SHP77 (cell line): ENCODE measurements at places on chromosomes 5 and 9.
A peak's percentile ranks its signal among the peaks of the same experiment; 100 is the strongest.

GRCh38 chr5:151234476-151235238, 10.8 kb upstream of the CCDC69 start:
- DNase-seq = no peak

- no peak for DNase-seq
These were observed 95.9 kb upstream of the FBN2 start for GRCh38 chr5:128633901-128634300.

- no peak for DNase-seq
These were observed 463.9 kb downstream of the ANXA1 start for GRCh38 chr9:73615557-73615956.

- DNase-seq = peak; percentile 71
These were observed 86.6 kb downstream of the ZNF608 start for GRCh38 chr5:124659798-124660197.

GRCh38 chr9:132609829-132610228, 27.4 kb downstream of the BARHL1 start:
- no peak for DNase-seq

DNA sequence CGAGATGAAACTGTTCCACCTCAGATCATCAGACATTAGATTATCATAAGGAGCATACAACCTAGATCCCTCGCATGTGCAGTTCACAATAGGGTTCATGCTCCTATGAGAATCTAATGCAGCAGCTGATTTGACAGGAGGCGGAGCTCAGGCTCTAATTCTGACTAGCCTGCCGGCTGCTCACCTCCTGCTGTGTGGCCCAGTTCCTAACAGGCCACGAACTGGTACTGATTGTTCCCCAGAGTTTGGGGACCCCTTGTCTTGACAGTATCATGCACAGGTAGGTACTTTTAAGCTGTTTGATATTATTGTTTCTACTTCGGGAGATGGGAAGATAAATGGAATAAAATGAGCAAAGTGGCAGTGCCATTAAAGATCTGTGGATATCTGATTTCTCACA, 66.9 kb downstream of the ZCCHC7 start:
- DNase-seq = no peak

GRCh38 chr5:112002376-112002775, 245.4 kb upstream of the NREP start:
- no peak for DNase-seq

GRCh38 chr5:179926657-179927056, 19.0 kb upstream of the TBC1D9B start:
- no peak for DNase-seq

DNA sequence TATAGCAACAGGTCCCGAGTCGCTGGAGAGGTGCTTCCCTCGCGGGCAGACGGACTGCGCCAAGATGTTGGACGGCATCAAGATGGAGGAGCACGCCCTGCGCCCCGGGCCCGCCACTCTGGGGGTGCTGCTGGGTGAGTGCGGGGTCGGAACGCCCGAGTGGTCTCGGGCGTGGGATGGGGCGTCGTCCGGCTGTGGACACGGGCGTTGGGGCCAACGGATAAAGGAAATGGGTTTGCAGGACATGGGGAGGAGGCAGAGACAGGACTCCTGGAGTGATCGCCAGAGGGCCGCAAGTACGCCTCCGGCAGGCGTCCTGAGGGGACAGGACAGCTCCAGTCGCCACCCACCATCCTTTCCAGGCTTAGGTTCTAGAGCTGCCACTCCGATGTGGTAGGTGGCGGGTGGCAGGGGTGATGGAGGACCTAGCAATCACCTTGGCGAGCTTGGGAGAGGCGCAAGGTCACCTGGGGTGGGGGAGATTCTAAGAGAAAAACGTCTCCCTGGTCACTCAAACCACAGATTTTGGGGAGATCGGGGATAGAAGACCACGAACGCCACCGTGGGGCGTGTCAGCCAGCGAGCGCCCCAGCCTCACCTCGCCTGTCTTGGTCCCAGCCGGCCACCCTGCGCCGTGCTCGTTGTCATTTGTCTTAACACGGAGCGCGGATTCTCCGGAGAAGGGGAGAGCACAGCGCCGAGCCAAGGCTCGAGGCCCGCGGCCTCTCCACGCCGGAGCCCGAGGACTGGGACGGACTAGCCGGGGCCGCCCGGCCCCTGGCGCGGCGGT, 922 bp downstream of the LMX1B start:
- no peak for DNase-seq

DNA sequence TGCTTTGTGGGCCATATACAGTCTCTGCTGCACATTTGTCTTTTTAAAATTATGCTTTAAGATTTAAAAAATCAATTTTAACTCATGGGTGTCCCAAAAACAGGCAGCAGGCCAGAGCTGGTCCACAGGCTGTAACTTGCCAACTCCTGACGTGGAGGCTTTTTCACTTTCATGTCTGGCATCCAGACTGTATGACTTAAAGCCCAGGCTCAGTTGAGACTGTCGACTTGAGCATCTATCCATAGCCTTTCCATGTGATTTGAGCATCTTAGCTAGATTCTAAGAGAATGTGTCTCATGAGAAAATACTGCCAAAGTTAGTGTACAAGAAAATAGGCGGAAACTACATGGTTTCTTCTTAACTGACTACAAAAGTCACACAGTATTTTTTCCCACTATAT, 559.0 kb upstream of the TUSC1 start:
- no peak for DNase-seq

GRCh38 chr5:45793638-45794532, 97.7 kb upstream of the HCN1 start:
- no peak for DNase-seq

GRCh38 chr9:99167119-99167518, 54.6 kb downstream of the ALG2 start:
- no peak for DNase-seq

- no peak for DNase-seq
These were observed 527.2 kb downstream of the NR2F1-AS1 start for GRCh38 chr5:93053825-93054224.

GRCh38 chr9:81815781-81816180, 112.4 kb upstream of the SPATA31D4 start:
- no peak for DNase-seq

DNA sequence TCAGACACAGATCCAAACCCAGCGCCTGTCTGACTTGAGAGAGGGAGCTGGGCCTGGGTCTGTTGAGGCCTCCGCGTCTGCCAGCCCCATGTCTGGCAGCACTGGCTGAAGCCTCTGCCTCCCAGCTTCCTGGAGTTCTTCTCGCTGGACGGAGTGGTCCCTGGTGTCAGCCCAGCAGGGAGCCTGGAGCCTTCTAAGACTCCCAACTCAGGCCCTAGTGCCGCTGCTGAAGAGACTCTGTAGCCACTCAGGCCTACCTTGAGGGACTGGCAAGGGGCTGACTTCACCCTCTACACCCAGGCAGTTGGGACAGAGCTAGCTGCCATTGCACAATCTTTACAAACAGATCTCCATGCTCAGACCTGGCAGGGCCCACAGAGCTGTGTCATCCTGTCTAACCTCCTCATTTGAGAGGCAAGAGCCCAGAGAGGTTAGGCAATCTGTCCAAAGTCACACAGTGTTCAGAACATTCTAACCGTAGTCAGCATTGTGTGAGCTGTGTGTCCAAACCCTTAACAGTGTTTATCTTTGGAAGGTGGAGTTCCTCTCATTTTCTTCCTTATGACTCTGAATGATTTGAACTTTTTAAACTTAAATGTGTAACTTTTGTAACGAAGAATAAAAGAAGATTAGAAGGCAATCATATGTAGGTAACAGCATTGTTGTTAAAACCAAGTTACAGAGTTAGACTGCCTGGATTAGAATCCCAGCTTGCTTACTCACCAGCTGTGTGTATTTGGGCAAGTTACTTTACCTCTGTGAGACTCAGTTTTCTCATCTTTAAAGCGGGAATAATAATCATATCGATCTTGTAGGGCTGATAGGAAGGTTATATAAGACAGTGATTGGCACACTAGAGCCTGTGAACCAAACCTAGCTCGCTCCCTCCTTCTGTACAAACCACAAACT, 4.6 kb upstream of the DUSP1 start:
- DNase-seq = no peak

- DNase-seq = no peak
These were observed 40.6 kb downstream of the INSYN2B start for GRCh38 chr5:169939731-169940130.

DNA sequence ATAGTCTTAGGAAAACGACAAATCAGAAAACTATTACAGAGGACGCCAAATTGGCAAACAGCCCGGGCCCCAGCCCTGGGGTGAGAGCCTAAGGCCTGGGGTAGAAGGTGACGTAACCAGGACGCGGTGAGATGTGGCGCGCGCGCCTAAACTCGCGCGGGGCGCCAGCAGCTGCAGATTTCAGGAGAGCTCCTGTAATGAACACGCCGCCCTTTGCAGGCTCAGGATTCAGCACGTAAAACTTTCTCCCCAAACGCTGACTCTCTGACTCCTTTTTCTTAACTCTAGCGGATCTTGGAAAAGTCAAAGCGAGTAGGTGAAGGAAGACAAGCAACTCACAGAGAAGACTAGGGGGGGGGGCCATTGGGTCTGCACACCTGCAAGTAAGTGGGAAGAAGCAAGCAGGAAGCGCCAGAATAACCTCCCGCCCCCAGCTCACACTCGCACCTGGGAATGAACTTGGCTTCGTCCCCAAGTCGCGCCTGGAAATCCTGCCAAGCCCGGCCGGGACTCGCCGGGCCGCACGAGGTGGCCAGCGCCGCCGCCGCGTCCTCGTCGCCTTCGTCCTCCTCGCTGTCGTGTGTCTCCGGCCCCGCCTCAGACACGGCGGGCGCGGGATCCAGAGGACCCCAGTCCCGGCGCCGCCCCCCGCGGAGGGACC, 822 bp downstream of the RASEF start:
- no peak for DNase-seq

DNA sequence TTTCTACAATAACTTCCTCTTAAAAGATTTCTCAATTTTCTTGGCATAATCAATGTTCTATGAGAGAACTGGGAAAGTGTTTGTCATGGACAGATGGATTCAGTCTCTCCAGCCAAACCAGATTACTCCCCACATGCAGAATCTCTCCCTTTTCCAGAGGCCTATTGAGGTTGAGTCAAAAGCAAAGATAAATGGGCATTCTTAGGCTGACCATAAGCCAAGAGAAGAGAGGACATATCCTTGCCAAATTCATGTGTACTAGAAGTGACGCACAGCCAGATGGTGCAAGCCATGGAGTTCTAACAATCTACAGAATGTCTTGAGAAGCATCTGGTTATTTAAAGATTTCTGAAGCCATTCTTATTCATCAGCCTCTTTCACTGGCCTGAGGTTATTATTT, 2115.0 kb downstream of the MAT2B start:
- DNase-seq = no peak

DNA sequence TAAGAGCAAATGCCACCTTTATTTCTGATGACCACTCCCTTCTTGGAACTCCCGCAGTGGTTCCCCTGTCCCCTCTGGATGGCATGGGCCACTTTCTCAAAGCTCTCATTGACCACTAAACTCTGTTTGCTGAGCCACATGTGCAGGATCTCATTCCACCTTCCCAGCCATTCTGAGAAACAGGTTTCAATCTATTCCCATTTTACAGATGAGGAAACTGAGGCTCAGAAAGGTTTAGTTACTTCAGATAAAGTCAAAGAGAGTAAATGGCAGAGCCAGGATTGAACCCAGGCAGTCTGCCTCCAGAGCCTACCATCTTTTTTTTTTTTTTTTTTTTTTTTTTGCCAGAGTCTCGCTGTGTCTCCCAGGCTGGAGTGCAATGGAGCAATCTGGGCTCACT, 24.2 kb downstream of the COL27A1 start:
- no peak for DNase-seq

GRCh38 chr5:6399980-6400910, 21.9 kb upstream of the MED10 start:
- DNase-seq = no peak

GRCh38 chr9:110555551-110556331, 23.8 kb downstream of the SVEP1 start:
- DNase-seq = no peak

DNA sequence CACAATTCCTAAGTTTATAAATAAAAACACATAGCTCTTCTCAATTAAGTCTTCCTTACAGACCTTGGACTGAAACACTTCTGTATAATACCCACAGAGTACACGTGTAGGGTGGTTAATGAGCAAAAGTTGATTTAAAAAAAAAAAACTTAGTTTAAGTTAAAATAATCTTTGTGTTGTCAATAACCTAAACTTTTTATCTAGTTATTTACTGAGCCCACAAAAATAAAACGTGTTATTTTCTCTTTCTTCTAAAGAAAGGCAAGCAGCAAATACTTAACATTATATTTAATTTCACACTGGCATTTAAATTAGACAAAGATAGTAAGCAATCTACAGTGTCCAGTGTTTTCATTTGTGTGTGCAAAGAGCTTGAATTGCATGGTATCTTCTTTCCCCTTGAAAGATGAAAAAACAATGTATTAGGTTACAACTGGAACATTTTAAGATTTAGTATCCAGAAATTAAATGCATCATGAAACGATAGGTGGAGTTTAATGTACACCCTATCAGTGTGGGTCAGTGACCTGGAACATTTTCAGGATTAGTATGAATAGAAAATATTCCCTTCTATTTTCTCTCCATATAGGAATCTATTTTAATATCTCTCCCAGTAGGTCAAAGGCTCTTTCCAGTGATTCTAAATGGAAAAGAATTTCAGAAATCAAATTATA, 1014.8 kb downstream of the NR2F1-AS1 start:
- DNase-seq = no peak

GRCh38 chr5:117590944-117591343, 1016.3 kb upstream of the SEMA6A start:
- DNase-seq = peak; percentile 3

GRCh38 chr9:6132650-6133049, 83.0 kb upstream of the IL33 start:
- DNase-seq = no peak

GRCh38 chr5:41748631-41749030, 121.6 kb downstream of the OXCT1 start:
- no peak for DNase-seq

- no peak for DNase-seq
These were observed 141.0 kb upstream of the NUDT12 start for GRCh38 chr5:103703617-103704016.

DNA sequence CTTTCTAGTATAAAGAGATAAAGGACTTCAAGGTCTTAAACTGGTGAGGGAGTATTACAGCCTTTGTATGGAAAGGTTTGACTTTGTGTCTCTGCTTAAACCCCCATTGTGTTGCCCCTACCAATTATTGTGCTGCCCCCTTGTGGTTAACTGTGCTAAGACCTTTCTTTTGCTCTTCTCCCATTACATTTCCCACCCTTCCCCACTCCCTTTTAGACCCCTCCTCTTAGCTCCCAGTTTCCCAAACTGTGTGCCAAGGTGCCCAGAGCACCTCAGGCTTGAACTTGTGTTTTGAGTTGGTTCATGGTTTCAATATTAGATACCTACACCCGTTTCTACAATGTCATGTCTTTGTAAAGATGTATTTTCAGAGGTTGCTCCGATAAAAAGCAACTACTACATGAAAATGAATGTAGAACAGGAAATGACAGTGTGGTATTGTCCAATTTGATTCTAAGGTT, 2.9 kb downstream of the JAK2 start:
- peak; percentile 49 for DNase-seq

GRCh38 chr5:100584069-100584468, 48.9 kb downstream of the FAM174A start:
- DNase-seq = no peak

GRCh38 chr9:12693141-12693540, at the start of gene TYRP1:
TSS of gene TYRP1 (plus strand) at chr9:12693385. CDS start at chr9:12693997, 612 bp downstream.
- no peak for DNase-seq

GRCh38 chr5:9062873-9063272, 483.0 kb downstream of the SEMA5A start:
- no peak for DNase-seq

- no peak for DNase-seq
These were observed 13.3 kb downstream of the SLC25A46 start for GRCh38 chr5:110751902-110752762.

GRCh38 chr9:109440117-109440515, 58.0 kb downstream of the PTPN3 start:
- no peak for DNase-seq
